Esophagus muscularis mucosa (tissue), 4 donors: ENCODE measurements at places on chromosomes 5 and 9. TPM values are rescaled to one million over a fixed set of nuclear protein-coding genes. Genes with fewer than 3 reads are reported as not detected.

The PPP3R2 gene
- total RNA-seq, result not detected

The LSM11 gene
- 22.4 TPM for total RNA-seq

The PARP8 gene
- 8.3 TPM for total RNA-seq

The PCDHGC4 gene
- total RNA-seq, result 0.91 TPM

The IL4 gene
- total RNA-seq, result not detected

The GOLM1 gene
- 8.6 TPM for total RNA-seq

The DNAH5 gene
- 1.2 TPM for total RNA-seq

The SLC6A18 gene
- total RNA-seq, result not detected

The INSL6 gene
- total RNA-seq, result not detected

The KCNN2 gene
- 9.3 TPM for total RNA-seq

The ARRDC1 gene
- total RNA-seq, result 28.2 TPM

The SDHA gene
- 106 TPM for total RNA-seq

The TNFSF8 gene
- total RNA-seq, result 1.9 TPM

The AK6 gene
- total RNA-seq, result 17.2 TPM

The ARHGEF28 gene
- 31.2 TPM for total RNA-seq

The SOHLH1 gene
- not detected for total RNA-seq

The IFNA2 gene
- total RNA-seq, result not detected

The CDO1 gene
- 14.7 TPM for total RNA-seq

The PIP5K1B gene
- total RNA-seq, result 1.3 TPM

The WHRN gene
- total RNA-seq, result 12.2 TPM

The MCC gene
- total RNA-seq, result 24.8 TPM

The CTXN3 gene
- not detected for total RNA-seq

The TMEM141 gene
- total RNA-seq, result 48.7 TPM
